ENCODE measurements at places on chromosomes 13 and 19.

- DNase-seq, result no peak
These were observed 1066.7 kb upstream of the PCDH20 start for GRCh38 chr13:62482351-62482750.

DNA sequence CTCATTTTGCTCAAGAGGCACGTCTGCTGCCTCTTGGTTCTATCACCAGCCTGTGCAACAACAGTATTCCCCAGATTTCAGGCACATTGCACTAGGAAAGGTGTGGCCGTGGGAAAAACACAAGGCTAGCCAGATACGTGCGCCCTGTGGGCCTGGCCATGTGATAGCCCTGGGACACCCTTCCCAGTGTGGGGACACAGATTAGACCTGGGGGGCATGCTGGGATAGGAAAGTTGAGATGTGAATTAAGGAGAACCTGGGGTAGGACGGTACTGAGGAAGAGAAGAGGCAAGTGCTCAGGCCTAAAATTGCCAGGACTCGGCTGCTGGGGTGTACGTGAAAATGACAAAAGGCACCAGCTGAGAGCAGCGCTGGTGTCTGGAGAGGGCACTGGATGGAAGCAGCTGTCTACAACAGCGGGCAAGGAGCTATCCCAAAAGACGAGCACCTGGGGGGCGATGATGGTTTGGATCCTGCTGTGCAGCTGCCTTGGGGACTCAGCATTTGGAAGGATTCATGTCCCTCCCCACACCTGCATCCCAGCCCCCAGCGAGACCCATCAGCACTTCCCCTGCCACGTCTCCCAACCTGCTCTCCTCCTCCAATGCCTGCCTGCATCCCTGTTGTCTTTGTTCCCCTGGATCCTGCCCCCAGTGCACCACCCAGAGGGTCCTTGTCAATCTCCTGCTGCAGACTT lies 54.3 kb downstream of the GGACT start:
- no peak for DNase-seq

- no peak for DNase-seq
These were observed 51.1 kb downstream of the MLLT1 start for GRCh38 chr19:6228551-6229215.

GRCh38 chr19:12606796-12607195 lies 3.8 kb downstream of the ZNF490 start:
- no peak for DNase-seq

GRCh38 chr13:96273196-96273595 lies 183.3 kb downstream of the HS6ST3 start:
- no peak for DNase-seq

GRCh38 chr19:44813070-44813840 lies 4.4 kb downstream of the BCAM start:
- no peak for DNase-seq

DNA sequence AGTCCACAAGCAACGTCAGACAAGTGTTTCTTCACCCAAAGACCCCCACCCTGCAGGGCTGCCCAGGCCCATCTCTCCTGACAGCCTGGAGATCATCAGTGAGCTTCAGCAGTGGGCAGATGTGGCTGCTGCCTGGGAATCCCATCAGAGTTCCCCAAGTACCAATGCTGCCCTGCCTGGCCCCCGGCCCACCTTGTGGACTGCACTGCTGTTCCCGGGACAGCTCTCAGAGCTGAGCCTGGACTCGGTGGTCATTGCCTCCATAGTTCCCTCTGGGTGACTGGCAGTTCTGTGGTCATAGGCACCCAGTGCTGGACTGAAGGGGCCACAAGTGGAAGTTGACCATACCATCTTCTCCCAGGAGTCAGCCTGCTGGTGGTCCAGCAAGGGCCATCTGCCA lies 24.5 kb upstream of the ZNF492 start:
- DNase-seq, result no peak

- no peak for DNase-seq
These were observed 19.6 kb upstream of the RAP2A start for GRCh38 chr13:97414392-97414791.

DNA sequence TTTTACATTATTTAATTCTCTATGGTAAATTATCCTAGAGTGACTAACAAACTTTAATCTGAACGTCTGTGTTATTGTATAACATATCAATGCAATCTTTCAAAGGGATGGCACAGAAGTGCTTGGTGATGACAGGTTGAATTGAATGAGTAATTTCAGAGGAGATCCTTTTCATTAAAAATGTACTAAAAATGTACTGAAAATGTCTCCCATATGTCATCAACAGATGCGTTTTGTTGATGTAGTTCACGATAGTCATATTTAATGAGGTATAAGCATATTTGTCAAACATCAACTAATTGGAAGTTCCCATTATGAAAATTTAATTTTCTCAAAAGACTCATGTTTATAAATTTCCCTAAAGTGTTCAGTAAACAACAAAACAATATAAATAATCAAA lies 1434.7 kb upstream of the PCDH20 start:
- no peak for DNase-seq

- no peak for DNase-seq
These were observed 102.1 kb upstream of the C1QTNF9B start for GRCh38 chr13:23999424-23999823.

GRCh38 chr19:31613683-31614219 lies 264.5 kb upstream of the TSHZ3 start:
- DNase-seq, result no peak

DNA sequence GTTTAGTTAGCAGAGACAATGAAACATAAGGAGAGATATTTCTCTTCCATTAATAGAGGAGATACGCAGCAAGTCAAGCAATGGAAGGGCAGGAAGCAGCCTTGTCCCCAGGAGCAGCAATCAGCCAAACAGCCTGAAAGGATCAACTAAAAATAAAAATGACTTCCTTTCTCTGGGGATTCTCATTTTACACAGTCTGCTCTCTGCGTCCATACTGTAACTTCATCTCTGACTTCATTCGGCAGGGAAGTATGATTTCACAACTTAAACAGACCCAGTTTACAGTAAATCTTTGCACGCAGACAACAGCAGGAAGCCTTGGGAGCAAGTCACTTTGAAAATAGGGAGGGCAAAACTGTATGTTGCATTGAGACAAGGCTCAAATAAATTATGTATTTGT lies 826.7 kb downstream of the DIAPH3 start:
- no peak for DNase-seq

DNA sequence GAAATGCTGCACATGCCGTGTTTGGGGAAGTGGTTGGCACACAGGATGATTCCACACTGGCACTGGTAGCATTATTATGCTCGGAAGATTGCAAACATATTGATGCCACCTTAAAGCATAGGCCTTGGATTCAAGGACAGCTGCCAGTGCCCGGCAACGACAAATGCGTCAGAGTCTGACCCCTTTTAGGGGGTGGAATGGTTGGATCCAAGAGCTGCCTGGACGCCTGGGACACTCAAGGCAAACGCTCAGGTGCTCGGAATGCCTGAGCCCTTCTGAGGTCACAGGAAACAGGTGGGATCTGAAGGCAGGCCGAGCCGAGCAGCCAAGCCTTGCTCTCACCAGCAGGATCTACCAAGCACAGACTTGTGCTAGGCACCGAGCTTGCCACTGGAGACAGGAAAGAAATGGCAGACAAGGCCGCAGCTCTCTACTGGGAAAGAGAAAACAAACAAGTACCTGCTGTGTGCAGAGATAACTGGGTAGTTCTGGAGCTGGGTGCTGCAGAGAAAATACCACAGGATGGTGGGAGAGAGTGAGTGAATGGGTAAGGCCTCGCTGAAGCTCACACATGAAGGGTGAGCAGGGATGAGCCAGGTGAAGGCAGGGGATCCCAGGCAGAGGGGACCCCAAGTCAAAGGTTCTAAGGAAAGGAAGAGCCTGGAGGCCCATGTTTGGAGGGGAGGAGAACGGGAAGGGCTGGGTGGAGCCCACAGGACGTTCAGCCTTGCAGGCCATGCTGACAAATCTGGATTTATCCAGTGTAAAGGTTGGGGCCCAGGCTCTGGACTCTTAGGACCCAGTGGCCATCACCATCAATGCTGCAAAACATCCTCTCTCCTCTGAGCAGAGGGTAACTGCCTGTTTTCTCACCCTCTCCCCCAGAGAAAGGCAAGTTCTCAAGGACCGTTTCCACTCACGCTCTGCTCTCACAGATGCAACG lies 9.2 kb downstream of the RANBP3 start:
- DNase-seq, result no peak

DNA sequence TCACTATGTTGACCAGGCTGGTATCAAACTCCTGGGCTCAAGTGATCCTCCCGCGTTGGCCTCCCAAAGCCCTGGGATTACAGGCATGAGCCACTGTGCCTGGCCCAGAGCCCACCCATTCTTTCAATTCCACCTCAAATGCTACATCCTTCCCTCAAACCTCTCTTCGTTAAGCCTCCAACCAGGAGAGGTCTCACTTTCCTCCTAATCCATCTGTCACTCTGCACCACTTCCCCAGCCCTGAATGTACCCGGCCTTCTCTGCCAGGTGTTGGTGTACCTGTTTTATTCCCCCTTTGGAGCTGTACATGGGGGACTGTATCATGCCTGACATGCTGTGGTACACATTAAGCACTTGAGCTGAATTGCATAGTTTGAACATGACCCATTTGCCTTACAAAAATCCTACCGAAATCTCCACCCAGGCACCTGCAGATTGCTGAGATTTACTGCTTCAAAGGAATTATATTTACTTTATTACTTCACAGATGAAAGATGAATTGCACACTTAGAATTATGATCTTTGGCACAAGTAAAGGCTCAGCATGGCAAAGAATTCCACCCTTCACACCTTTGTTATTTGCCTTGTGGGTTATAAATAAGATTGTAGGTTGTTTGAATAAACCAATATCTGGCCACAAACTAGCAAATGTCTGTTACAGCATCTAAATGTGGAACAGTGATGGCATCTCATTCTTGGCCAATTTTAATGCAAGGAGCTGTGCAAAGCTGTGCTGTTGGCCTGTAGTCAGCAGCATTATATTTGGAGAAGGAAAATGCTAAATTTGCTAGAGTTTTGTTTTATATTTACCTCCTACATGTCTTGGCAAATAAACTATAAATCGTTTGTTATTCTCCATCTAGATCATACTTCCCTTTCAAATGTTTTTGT lies 15.6 kb upstream of the WASF3 start:
- DNase-seq, result no peak

- DNase-seq, result no peak
These were observed 1.6 kb downstream of the LINGO3 start for GRCh38 chr19:2306281-2306806.

- no peak for DNase-seq
These were observed 47.9 kb downstream of the COL4A1 start for GRCh38 chr13:110258876-110259631.

- no peak for DNase-seq
These were observed 607 bp downstream of the PLEKHJ1 start for GRCh38 chr19:2235381-2236063.

DNA sequence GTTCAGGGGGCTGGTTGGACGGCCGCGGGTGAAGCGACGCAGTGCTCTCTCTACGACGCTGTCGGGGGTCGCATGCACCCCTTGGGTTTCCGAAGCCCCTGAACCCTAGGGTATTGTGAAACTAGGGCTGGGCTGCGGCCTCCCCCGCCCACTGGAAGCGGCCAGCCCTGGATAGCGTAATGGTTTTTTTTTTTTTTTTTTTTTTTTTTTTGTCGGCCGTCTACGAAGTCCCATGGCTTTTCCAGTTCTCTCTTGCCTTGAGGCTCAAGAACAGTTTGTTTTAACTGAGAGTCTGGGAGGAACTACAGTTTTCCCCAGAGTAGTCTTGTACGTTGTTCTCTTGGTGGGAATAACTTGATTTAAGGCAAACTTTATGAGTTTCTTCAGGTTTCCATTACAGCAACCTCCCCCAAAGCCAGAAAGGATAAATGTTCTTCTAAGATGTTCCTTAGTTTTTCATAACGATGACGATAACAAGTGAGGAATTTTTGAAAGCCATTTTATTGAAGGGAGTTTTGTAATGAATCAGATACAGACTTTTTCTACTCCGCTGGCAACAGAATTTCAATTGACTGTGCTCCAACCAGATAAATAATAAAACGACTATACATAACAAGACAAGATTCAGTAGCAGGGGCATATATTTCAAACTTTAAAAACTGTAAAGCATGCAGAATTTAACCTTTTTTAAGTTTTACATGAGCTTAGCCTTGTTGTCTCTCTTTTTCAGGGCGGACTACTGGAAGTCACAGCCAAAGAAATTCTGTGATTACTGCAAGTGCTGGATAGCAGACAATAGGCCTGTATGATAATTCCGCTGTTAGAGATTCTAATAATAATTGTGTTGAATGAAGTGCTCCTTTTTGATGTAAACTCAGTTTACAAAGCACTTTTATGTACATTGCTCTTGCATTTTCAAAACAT lies 867 bp downstream of the WBP4 start:
- DNase-seq, result no peak

GRCh38 chr13:48346583-48346982 lies 43.0 kb downstream of the RB1 start:
- no peak for DNase-seq

- no peak for DNase-seq
These were observed 11.3 kb downstream of the PLEKHF1 start for GRCh38 chr19:29676586-29676985.

DNA sequence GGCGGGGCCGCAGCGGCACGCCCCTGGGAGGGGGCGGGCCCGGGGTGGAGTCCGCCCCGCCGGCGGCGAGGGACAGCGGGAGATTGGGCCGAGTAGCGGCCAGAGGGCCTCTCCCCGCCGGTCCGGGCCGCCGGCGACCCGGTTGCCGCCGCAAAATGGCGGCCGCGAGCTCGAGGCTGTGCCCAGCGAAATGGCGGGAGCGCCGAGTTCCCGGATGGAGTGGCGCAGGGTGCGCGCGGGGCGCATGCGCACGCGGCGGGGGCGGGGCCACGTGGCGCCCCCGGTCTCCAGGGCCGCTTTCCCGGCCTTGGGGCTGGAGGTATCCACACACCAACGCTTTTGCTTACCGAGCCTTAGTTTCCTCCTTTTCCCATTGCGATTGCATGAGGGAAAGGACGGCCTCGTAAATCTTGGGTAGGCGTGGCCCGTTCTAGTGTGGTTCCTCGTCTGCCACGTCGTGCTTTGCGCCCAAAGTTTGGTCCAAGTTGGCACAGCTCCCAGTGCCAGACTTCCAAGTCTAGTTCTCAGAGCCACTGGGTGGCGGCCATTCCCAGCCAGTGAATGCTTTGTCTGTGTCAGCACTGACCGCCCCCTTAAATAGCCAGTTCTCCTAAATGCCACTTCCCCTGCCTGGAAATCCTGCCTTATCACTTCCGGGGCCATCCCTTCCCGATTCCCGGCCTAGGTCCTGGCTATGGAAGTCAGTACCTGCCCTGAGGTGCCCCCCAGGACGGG lies 513 bp downstream of the CIRBP start:
- DNase-seq, result peak; percentile 75

GRCh38 chr19:3397266-3398022 lies 31.1 kb downstream of the NFIC start:
- DNase-seq, result no peak

GRCh38 chr19:12757544-12758274 lies 6.1 kb downstream of the BEST2 start:
- DNase-seq, result peak; percentile 47

DNA sequence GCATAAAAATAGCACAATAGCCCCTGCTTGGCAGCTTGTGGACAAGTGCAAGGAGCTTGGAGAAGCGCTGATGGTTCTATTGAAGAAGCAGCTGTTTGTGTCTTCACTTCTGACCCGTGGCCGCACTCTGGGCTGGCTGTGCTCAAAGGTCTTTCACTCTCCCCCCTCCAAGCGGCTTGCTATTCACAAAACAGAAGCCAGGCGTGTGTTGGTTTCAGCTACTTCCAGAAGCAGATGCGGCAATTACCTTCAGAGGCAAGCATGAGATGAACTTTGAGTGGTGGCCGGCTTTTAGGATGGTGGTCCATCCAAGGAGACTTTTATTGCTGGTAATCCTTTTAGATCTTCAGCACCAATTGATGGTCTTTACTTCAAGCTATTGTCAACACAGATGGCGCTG lies 188.5 kb upstream of the ARGLU1 start:
- no peak for DNase-seq

- DNase-seq, result no peak
These were observed 6.3 kb downstream of the CFAP97D2 start for GRCh38 chr13:114185182-114185971.

GRCh38 chr13:58804832-58805231 lies 1173.3 kb downstream of the PCDH17 start:
- no peak for DNase-seq

All from stimulated activated CD4-positive, alpha-beta T cell treated with anti-CD3 and anti-CD28 coated beads, TNF-alpha, amount 100 ng/mL, for 24 hours (primary cell).